ENCODE measurements at places on chromosomes 1 and 21.

- no peak for DNase-seq
Measured at GRCh38 chr1:168719306-168720111, 9.5 kb downstream of the DPT start.

GRCh38 chr21:42548687-42549406 is 35.2 kb downstream of the SLC37A1 start:
- DNase-seq = no peak

GRCh38 chr21:14366998-14367397 is 15.9 kb downstream of the HSPA13 start:
- DNase-seq = no peak

DNA sequence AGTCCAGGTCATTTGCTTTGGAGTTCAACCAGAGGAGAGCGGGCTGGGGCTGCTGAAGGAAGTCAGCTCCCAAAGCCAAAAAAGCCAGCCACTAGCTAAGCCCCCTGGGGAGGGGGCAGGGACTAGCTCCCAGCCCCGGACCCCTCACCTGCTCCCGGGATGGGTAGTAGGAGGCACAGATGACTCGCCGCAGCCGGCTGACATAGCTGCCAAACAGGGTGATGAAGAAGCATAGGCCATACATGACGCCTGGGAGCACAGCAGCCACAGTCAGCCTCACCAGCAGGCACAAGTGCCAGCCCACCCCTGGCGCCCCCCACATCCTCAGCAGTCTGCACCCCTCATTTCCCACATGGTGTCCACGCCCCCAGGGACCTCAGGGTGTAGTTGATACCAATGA is 7.4 kb downstream of the DCST2 start:
- no peak for DNase-seq

- DNase-seq = no peak
Measured at GRCh38 chr1:209106237-209106741, 477.2 kb upstream of the CAMK1G start.

GRCh38 chr1:69827732-69828131 is 260.0 kb downstream of the LRRC7 start:
- no peak for DNase-seq

DNA sequence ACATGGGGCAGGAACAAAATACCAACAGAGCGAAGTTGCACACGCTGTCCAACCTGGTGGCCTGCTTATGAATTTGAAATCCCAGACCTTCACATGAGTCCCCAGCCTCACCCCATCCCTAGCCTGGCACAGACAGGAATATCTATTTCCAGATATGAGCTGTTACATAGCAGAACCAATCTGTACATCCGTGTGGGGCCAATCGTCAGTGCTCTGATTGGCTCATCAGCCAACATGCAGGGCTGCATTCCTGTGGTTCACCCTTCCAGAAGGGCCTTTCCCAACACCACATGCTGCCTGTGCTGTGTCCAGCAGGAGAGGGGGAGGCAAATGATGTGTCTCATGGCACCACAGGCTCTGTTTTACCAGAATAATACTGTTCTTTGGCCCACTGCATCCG is 31.3 kb downstream of the CCN1 start:
- DNase-seq = no peak

GRCh38 chr1:190754666-190755065 is 277.0 kb upstream of the BRINP3 start:
- no peak for DNase-seq

- DNase-seq = no peak
Measured at GRCh38 chr1:172268237-172268636, 152.2 kb upstream of the C1orf105 start.

DNA sequence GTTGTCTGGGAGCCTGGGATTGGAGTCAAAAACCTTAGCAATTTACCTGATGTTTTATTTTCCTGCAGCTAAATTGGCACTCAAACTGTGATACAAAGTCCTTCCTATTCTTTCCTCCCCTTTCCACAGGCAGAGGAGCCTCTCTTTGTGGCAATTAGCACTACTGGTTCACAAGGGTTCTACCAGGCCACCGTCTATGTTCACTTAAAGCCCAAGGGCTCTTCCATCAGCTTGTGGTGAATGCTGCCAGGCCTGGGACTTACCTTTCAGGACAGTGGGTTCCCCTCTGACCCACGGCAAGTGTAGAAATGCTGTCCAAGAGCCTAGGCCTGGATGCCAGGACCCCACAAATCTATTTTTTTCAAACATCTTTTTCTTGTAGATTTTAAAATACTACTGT is 251.9 kb upstream of the B3GALT2 start:
- DNase-seq = no peak

- DNase-seq = no peak
Measured at GRCh38 chr1:160131803-160132565, 16.4 kb downstream of the ATP1A2 start.

- DNase-seq = no peak
Measured at GRCh38 chr1:74715236-74715502, 17.7 kb downstream of the CRYZ start.
